ENCODE measurements at places on chromosomes 12 and 14.
A peak's percentile ranks its signal among the peaks of the same experiment; 100 is the strongest.

GRCh38 chr12:3244219-3244750 lies 167.1 kb downstream of the TSPAN9 start:
- no peak for DNase-seq

DNA sequence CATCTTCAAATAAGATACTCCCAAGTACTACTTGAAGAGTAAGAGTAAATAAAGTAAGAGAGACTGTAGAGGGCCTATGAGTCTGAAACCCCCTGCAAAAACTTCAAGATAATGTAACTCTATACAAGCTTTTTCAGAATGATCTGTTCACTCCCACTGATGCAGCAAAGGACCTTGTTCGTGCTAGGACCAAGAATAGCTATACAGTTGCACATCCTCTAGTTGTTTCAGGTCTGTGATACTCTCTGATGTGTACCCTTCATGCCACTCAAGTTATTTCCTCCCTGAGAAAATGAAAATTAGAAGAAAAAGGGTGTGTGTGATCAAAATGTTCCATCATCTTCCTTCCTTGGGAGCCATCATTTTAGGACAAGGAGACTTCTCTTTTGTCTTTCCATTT lies 204.4 kb downstream of the ALX1 start:
- DNase-seq = no peak

DNA sequence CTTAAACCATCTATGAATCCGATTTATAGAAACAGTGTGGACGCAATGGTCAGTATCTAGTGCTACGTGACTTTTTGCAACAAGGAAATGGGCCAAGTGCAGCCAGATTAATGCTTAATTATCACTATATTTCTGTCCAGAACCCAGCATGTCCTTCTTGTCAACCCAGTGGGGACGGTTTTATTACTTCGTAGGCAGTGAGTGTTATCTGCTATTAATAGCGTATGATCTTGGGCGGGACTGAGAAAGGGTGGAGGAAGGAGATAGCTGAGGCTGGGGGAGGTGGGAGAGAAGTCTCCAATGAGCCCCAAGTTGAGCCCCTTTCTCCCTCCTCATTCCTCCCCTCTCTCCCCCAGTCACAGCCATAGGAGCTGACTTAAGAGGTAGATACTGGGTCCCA lies 59.7 kb upstream of the FAM222A start:
- DNase-seq = no peak

GRCh38 chr12:38392554-38393144 lies 76.1 kb downstream of the ALG10B start:
- DNase-seq = no peak

DNA sequence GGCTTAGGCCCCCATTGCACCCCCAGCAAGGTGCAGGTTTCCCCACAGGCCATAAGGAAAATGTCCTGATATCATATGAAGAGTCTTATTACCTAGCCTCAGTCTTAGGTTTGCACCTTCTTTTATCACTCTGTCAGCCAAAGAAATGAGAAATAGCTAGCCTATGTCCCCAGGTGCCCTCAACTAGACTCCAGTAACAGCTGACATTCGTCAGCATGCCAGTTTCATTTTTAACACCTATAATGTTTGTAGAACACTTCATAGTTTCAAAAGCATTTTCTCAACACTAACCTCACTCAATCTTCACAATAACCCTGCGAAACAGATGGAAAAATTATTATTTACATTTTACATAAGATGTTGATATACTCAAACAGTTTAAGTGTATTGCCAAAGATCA lies 24.0 kb upstream of the OR10P1 start:
- DNase-seq = no peak

DNA sequence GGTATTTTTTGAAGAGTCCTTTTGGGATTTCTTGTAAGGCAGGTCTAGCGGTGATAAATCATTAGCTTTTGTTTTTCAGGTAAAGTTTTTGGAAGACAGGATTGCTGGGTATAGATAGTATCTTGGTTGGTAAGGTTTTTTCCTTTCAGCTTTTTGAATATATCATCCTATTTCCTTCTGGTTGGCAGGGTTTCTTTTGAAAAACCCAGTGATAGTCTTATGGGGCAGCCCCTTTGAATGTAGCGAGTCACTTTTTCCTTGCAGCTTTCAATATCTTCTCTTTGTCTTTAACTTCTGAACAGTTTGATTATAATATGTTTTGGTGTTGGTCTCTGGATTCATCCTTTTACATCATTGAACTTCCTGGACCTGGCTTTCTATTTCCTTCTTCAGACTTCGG lies 20.2 kb downstream of the TMX1 start:
- DNase-seq = no peak

DNA sequence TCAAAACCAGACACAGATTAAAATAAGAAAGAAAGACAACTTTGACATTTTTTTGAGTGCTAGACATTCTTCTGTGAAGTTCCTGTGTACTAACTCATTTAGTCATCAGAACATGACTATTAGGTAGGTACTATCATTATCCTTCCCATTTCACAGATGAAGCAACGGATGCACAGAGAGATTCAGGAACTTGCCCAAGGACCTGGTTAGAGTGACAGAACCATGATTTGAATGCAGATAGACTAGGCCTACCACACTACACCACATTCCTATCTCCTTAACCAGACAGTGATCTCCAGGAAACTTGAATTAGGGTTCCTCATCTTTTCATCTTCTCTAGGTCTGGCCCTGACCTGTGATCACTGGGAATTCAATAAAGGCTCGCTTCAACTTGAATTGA lies 54.4 kb upstream of the MED13L start:
- no peak for DNase-seq

DNA sequence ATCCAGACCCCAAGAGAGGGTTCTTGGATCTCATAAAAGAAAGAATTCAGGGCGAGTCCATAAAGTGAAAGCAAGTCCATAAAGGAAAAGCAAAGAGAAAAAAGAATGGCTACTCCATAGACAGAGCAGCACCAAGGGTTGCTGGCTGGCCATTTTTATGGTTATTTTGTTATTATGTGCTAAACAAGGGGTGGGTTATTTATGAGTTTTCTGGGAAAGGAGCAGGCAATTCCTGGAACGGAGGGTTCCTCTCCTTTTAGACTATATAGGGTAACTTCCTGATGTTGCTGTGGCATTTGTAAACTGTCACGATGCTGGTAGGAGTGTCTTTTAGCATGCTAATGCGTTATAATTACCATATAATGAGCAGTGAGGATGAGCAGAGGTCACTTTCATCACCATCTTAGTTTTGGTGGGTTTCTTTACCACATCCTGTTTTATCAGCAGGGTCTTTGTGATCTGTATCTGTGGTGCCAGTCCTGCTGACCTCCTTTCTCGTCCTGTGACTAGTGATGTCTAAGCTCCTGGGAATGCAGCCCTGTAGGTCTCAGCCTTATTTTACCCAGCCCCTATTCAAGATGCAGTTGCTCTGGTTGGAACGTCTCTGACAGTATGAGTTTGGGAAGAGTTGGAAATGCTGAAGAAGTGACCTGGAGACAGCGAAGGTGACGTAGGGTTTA lies 100.5 kb downstream of the ZNF664 start:
- DNase-seq = peak; percentile 34

DNA sequence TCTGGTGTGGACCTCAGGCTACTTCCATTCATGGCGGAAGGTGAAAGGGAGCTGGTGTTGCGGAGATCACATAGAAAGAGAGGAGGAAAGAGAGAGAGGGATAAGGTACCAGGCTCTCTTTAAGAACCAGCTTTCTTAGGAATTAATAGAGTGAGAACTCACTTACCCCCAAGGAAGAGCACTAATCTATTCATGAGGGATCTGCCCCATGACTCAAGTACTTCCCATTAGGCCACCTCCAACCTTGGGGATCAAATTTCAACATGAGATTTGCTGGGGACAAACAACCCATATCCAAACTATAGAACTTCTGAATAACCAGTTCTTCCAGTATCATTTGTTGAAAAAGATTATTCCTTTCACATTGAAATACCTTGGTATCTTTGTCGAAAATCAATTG lies 34.0 kb upstream of the C2CD5 start:
- no peak for DNase-seq

Data from fibroblast of skin of back (primary cell).